Ovary (tissue), 10 donors: ENCODE measurements at places on chromosomes 5 and 9. TPM values are rescaled to one million over a fixed set of nuclear protein-coding genes. Genes with fewer than 3 reads are reported as not detected.
A peak's percentile ranks its signal among the peaks of the same experiment; 100 is the strongest.

The SH3GL2 gene
- total RNA-seq: not detected

DNA sequence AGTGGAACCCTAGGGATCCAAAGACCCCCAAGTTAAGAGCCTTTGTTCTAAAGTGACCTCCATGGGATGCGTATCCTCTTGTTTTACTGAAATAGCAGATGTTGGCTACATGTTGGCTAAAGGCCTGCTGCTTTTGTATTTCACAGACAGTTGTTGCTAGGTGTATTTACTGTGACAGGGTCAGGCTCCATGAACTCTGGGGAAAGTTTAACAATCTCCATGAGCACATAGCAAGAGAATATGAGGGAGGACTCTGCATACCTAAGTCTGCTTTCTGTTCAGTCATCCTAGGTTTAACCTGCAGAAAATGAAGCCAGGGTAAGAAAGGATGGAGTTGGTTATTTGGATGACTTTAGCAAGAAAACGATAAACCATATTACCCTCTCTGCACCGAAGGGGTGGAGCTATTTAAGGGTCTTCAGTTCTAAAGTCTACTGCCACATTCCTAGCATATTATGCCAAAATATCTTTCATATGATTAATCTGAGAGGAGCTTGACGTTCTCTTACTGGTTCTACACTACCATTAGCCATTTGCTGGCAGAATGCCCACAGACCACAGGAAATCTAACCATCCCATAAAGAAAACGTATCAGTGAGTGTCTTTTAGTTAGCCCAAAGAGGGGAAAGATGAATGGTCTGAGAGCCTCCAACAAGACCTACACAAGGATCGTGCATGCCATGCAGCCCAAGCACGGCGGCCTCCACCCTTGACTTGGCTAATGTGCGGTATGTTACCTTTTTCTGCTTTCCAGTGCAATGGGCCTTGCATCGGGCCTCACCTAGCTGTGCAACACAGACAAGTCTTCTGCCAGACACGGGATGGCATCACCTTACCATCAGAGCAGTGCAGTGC is 127.8 kb downstream of the SAXO1 start:
- H3K27me3 ChIP-seq: no peaks in the 10 kb centered on the region
- DNase-seq: no peak
- no peak overlapping the region for H3K27ac ChIP-seq

The CCDC192 gene
- not detected for total RNA-seq

The GCNT1 gene
- total RNA-seq: 3.0 TPM

DNA sequence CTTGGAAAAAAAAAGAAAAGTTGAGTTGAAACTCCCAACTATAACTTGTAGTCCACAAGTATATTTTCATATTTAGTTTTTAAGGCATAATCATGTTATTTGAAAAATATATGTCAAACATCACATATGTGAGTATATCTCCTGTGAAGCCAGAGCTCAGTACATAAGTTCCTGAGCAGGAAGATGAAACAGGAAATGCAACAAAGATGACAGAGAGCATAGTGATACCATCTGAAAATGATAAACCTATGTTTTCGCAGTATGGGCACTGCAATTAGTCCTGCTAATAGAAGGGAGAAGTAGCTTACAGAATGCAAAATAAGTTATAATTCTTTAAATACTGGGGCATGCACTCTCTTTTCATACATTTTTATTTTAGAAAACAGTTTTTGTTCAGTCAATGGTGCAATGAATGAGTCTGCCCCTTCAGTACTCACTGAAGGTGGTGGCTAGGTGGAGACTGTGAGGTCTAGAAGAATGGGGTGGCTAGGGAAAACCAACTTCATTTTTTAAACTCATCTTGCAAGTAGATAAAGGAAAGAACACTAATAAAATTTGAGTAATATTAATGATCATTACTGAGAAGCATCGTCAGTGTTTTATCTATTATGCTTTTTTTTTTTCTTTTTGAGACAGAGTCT is 54.1 kb upstream of the FYB1 start:
- DNase-seq: no peak
- H3K27ac ChIP-seq: no peak overlapping the region
- H3K27me3 ChIP-seq: no peaks in the 10 kb centered on the region
- no peaks in the 10 kb centered on the region for H3K4me1 ChIP-seq
- no peak overlapping the region for H3K4me3 ChIP-seq

DNA sequence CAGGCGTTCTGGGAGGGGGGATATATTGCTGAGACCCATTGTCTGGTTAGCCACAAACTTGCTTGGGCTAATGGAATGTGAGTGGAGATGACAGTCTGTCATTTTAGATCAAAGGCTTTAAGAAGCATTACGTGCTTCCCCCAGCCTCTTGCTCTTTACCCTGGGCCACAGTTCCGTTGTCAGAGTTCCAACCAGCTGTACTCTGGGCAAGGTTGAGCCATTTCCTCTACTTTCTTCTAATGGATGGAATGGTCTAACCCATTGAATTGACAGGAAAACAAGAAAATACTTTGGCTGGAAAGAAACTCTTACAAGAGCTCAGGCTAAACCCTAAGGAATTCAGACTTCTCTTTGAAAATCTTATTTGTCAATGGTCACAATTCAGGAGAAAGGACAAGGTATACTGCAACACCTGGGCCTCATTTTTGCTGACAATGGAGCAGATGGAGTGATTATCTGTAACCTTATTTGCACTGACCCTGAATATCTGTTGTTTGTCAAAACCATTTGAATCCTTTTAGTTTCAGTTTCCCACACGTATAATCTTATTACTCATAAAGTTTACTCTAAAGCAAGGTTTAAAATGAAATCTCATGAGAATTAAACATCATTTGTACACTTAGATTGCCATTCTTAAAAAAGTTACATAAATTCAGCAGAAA is 231.4 kb downstream of the PDE4D start:
- no peak overlapping the region for H3K27ac ChIP-seq
- DNase-seq: no peak
- H3K4me1 ChIP-seq: no peaks in the 10 kb centered on the region
- no peaks in the 10 kb centered on the region for H3K36me3 ChIP-seq

DNA sequence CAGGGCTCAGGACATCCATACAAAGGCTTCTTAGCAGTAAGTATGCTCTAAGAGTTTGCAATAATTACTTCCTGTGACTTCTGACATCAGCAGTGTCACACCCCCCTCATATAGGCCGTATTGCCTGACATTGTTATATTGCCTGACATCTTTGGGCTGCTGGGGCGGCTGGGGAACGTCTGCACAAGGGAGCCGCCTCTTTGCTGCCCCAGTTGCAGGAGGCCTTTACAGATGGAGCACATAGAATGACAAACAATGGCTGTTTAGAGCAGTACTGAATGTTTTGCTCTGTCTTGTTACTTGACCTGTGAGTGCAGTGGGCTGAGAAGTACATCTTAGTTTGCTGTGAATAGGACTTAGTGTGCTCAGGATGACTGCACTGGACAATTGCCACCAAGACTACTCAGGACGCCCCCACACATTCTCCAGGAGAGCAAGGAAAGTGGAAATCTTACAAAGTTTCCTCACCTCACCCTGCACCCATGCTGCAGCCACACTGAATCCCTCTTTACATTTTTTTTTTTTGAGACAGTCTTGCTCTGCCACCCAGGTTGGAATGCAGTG is 65.4 kb upstream of the SPOCK1 start:
- no peaks in the 10 kb centered on the region for H3K36me3 ChIP-seq
- H3K4me3 ChIP-seq: no peak overlapping the region
- H3K27ac ChIP-seq: no peak overlapping the region
- no peak for DNase-seq
- no peaks in the 10 kb centered on the region for H3K4me1 ChIP-seq
- H3K27me3 ChIP-seq: no peaks in the 10 kb centered on the region

DNA sequence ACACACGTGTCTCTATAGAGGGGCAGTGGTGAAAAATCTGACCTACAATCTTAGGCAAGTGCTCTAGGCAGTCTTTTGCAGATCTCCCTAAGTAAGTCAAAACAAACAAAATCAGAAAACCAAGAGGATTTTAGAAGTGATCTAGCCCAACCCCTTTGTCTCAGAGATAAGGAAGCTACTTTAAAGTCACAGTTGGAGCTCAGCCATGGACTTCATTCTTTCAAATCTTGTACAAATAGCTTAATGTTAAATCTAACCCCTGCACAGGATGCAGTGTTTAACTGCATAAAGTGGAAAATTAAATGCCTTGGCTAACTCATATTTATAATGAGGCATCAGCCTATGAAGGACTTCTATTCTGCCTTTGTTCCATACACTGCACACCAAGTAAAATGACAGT is 135.1 kb upstream of the RFX3 start:
- no peak overlapping the region for H3K4me3 ChIP-seq
- no peaks in the 10 kb centered on the region for H3K4me1 ChIP-seq
- no peaks in the 10 kb centered on the region for H3K27me3 ChIP-seq
- H3K27ac ChIP-seq: no peak overlapping the region
- no peaks in the 10 kb centered on the region for H3K36me3 ChIP-seq

GRCh38 chr9:81790166-81790565 is 100.8 kb upstream of the TLE1 start:
- peaks cover 5% of the 10 kb centered on the region for H3K4me1 ChIP-seq
- no peaks in the 10 kb centered on the region for H3K36me3 ChIP-seq
- H3K27ac ChIP-seq: no peak overlapping the region
- no peak for DNase-seq
- no peak overlapping the region for H3K4me3 ChIP-seq
- no peaks in the 10 kb centered on the region for H3K27me3 ChIP-seq

GRCh38 chr5:22567983-22568382 is 285.2 kb downstream of the CDH12 start:
- no peaks in the 10 kb centered on the region for H3K27me3 ChIP-seq
- no peaks in the 10 kb centered on the region for H3K36me3 ChIP-seq
- H3K27ac ChIP-seq: no peak overlapping the region
- no peaks in the 10 kb centered on the region for H3K4me1 ChIP-seq
- DNase-seq: no peak
- no peak overlapping the region for H3K4me3 ChIP-seq

DNA sequence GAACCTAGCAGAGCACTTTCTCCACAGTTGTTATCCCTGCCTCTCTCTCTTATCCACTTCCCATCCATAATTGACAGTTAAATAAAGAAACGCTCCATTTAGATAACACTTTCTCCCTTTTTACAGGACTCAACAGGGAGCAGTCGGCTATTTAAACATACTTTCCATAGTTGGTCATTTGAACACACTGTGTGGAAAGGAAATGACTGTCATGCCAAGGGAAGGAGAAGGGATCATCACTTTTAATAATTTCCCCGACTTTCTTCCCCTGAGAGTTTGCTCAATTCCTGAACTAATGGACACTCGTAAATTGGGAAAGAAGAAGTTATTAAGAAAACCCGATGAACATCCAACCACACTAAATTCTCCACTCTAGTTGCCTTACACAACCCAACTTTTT is 400.8 kb upstream of the PTGER4 start:
- DNase-seq: no peak
- H3K4me1 ChIP-seq: no peaks in the 10 kb centered on the region
- no peaks in the 10 kb centered on the region for H3K27me3 ChIP-seq
- H3K27ac ChIP-seq: no peak overlapping the region
- no peak overlapping the region for H3K4me3 ChIP-seq

The FBXO10 gene
- total RNA-seq: 5.0 TPM

The PFN3 gene
- not detected for total RNA-seq

- H3K4me3 ChIP-seq: no peak overlapping the region
- peaks cover 5% of the 10 kb centered on the region for H3K4me1 ChIP-seq
- no peak for DNase-seq
- no peaks in the 10 kb centered on the region for H3K27me3 ChIP-seq
- no peak overlapping the region for H3K27ac ChIP-seq
Observed at GRCh38 chr9:75930730-75931321, 40.4 kb downstream of the PCSK5 start.

The CWC27 gene
- total RNA-seq: 18.8 TPM

GRCh38 chr9:107478805-107479204 is 10.8 kb downstream of the KLF4 start:
- no peak for DNase-seq
- no peaks in the 10 kb centered on the region for H3K36me3 ChIP-seq
- no peak overlapping the region for H3K4me3 ChIP-seq
- H3K4me1 ChIP-seq: no peaks in the 10 kb centered on the region
- no peaks in the 10 kb centered on the region for H3K27me3 ChIP-seq

- H3K27me3 ChIP-seq: no peaks in the 10 kb centered on the region
- no peak overlapping the region for H3K27ac ChIP-seq
- H3K36me3 ChIP-seq: no peaks in the 10 kb centered on the region
- no peak for DNase-seq
- H3K4me3 ChIP-seq: no peak overlapping the region
Observed at GRCh38 chr5:137315534-137316345, 183.4 kb downstream of the SPOCK1 start.

The FYB1 gene
- total RNA-seq: 8.6 TPM

- no peak for DNase-seq
- no peaks in the 10 kb centered on the region for H3K36me3 ChIP-seq
- no peak overlapping the region for H3K4me3 ChIP-seq
- no peak overlapping the region for H3K27ac ChIP-seq
- H3K27me3 ChIP-seq: no peaks in the 10 kb centered on the region
Observed at GRCh38 chr5:143379606-143380005, 23.9 kb downstream of the NR3C1 start.

- no peak overlapping the region for H3K4me3 ChIP-seq
- peaks cover 2% of the 10 kb centered on the region for H3K4me1 ChIP-seq
- H3K36me3 ChIP-seq: no peaks in the 10 kb centered on the region
- DNase-seq: peak; percentile 12
Observed at GRCh38 chr5:145510324-145510723, 324.8 kb downstream of the PRELID2 start.

DNA sequence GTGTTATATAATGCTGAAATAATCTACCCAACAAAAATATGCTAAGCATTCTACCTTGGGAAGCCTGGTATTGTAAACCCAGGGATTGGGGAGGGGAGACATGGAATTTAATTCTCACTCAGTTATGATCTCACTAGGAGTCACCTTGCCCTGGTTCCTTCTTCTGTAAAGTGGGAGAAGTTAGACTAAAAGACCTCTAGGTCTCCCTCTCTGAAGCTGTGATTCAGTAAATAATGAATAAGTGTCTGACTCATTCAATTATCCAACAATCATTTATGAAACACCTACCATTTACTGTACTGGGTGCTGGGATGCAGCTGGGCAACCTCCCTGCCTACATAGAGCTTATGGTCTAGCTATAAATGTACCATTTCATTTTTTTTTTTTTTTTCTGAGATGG is 20.2 kb upstream of the SPARC start:
- H3K27ac ChIP-seq: no peak overlapping the region
- H3K4me1 ChIP-seq: peaks cover 5% of the 10 kb centered on the region
- DNase-seq: no peak
- H3K4me3 ChIP-seq: no peak overlapping the region
- H3K36me3 ChIP-seq: no peaks in the 10 kb centered on the region

DNA sequence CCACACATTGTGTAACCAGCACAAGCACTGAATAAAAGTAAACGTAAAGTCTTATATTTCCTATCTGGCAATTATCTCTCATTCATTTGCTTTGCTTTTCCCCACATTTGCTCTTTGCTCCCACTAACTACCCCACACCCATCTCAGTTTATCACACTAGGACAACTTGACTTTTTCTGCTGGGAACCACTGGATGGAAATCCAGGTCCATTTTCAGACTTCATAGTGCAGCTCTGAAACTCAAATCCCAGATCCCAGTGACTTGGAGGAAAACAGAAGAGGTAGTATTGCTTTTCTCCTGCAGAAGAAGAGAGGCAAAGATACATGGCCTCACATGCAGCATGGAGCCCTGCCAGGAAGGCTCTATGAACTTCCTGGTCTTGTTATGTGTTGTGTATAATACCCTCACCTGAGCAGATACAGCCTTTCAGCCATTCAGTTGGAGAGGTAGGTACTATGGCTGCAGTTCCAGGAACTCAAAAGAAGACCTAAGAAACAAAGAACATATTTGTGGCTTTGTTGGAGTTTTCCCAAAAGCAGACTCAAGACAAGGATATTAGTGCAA is 90.0 kb upstream of the NIPBL start:
- no peak for DNase-seq
- no peak overlapping the region for H3K27ac ChIP-seq
- H3K27me3 ChIP-seq: no peaks in the 10 kb centered on the region
- H3K4me1 ChIP-seq: peaks cover 3% of the 10 kb centered on the region
